Caco-2 (cell line): ENCODE measurements at places on chromosomes 3 and 15. TPM values are rescaled to one million over a fixed set of nuclear protein-coding genes. Genes with fewer than 3 reads are reported as not detected.

DNA sequence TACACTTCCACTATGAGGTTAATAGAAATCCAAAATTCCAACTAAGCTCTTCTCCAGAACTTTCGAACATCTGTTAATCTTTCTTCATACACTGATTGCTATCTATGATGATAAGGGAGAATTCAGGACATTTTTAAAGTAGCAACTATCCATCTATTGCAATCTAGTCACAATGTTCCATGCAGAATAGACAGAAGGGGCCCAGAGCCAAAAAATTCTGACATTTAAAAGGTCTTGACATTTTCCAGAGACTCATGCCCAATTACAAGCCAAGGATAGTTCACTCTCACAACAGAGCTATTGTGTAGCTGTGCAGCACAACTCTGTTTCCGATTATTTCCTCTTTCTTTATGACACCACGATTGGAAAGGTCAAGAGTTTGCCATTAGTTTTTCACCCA is 999.7 kb upstream of the ALCAM start:
- H3K4me1 ChIP-seq, result no peaks in the 10 kb centered on the region
- no peak overlapping the region for H3K27ac ChIP-seq
- no peaks in the 10 kb centered on the region for H3K27me3 ChIP-seq

DNA sequence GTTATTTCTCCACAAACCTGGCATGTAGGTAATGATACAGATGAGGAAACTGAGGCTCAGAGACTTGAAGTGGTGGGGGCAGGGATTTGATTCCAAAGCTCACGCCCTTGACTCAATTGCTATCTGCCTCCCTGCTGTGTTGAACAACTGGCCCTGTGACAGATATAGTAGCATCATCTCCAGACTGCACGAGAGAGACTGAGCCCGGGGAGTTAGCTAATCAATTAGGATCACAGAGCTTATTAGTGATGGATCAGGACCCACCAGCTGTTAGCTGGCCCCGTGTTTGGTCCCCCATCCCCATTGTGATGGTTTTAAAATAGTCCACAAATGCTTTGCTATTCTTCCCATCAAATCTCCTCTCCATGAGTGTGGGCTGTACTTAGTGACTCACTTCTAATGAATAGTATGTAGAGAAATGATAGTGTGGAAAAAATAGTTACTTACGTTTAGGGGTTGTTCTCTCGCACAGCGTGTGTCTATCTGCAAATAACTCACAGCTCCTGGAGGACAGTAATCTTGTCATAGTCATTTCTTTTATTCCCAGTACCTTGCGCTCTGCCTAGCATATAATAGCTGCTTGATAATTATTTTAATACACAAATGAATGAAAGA is 74.4 kb upstream of the KLF13 start:
- H3K27me3 ChIP-seq, result no peaks in the 10 kb centered on the region
- H3K4me3 ChIP-seq, result no peak overlapping the region
- no peak overlapping the region for H3K27ac ChIP-seq
- no peaks in the 10 kb centered on the region for H3K36me3 ChIP-seq

GRCh38 chr3:32420126-32421038 is 28.7 kb downstream of the CMTM7 start:
- peak; percentile 82 for DNase-seq
- H3K36me3 ChIP-seq, result no peaks in the 10 kb centered on the region
- H3K4me3 ChIP-seq, result no peak overlapping the region
- H3K27me3 ChIP-seq, result no peaks in the 10 kb centered on the region

DNA sequence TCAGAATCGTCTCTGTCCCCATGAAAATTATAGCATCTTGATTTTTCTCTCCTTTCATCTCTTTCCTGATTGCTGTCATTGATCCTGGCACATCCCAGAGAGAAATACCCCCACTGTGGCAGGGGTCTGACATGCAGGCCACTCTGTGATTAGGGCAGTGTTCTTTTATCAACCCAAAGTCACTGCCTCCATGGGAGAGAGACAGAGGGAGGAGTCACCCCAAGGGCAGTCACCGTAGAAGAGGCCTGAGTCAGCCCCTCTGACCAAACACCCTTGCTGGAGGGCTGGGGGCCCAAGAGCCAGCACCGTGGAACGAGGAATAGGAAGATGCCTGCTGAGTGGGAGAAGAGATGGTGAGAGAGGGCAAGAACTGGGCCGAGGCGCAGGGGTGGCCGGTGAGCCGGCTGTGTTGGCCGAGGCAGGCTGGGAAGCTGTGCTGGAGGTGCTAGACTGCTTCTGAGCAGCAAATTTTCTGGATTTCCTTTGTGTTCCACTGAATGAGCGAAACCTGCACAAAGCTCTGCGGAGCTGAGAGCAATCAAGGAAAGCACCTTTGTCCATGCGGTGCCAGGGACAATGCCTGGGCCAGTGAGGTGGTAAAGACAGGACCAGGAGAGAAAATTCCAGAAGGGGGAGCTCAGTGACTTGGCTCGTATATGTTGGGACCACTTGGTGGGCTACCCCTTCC is 103.8 kb downstream of the ADCY5 start:
- no peaks in the 10 kb centered on the region for H3K27me3 ChIP-seq
- no peak overlapping the region for H3K27ac ChIP-seq
- no peaks in the 10 kb centered on the region for H3K4me1 ChIP-seq
- H3K4me3 ChIP-seq, result no peak overlapping the region

- H3K27me3 ChIP-seq, result no peaks in the 10 kb centered on the region
- no peak overlapping the region for H3K4me3 ChIP-seq
- no peaks in the 10 kb centered on the region for H3K36me3 ChIP-seq
- no peak overlapping the region for H3K27ac ChIP-seq
- H3K4me1 ChIP-seq, result no peaks in the 10 kb centered on the region
- peak; percentile 67 for DNase-seq
These were observed 49.7 kb upstream of the POMGNT2 start for GRCh38 chr3:43155464-43156121.

DNA sequence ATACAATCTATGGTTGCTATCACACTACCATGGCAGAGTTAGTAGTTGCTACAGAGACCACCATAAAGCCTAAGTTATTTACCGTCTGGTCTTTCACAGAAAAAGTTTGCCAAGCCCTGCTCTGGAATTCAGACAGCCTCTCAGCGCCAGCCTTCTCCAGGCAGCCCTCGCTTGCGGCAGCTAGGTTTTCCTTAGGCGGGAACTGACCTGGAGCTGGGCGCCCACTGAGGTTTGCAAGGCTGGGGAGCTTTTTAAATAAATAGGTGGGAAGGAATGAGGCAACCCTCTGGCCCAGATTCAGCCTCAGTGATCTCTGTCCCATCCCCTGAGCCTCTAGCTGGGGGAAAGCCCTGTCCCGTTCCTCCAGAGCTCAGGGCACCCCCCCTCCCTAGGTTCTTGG is 1.2 kb downstream of the CTSH start:
- no peaks in the 10 kb centered on the region; the same call in 1 of the 2 replicates for H3K36me3 ChIP-seq
- peak overlapping the region; percentile 82 for H3K4me3 ChIP-seq
- DNase-seq, result peak; percentile 45
- H3K27ac ChIP-seq, result peak overlapping the region; percentile 70

DNA sequence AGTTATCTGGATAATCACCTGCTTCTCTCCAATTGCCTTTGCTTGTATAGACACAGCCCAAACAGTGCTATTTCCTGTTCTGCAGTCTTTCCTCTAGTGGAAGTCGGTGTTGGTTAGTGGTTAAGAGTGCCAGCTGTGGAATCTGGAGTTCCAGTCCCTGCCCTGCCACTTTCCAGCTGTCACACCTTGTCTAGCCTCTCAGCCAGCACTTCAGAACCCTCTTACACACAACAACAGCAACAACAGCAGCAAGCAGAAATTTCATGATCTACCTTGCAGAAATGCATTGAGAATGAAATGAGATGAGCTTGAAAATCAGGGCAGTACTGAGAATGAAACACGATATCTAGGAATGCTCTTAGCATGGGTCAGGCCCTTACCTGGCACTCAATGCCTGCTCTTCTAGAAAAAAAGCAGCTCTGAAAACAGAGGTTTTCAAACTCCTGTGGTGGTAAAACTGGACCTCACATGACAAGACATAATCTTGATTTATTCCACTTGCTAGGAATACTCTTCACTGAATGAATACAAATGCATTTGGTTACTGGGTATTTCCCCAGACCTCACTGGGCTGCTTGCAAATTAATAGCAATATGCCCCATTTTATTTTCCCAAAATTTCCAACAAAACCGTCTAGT is 3.3 kb upstream of the WNT5A start:
- no peak overlapping the region for H3K4me3 ChIP-seq
- H3K27me3 ChIP-seq, result no peaks in the 10 kb centered on the region
- H3K36me3 ChIP-seq, result no peaks in the 10 kb centered on the region
- peaks cover 7% of the 10 kb centered on the region; the same call in 1 of the 2 replicates for H3K4me1 ChIP-seq
- DNase-seq, result no peak

DNA sequence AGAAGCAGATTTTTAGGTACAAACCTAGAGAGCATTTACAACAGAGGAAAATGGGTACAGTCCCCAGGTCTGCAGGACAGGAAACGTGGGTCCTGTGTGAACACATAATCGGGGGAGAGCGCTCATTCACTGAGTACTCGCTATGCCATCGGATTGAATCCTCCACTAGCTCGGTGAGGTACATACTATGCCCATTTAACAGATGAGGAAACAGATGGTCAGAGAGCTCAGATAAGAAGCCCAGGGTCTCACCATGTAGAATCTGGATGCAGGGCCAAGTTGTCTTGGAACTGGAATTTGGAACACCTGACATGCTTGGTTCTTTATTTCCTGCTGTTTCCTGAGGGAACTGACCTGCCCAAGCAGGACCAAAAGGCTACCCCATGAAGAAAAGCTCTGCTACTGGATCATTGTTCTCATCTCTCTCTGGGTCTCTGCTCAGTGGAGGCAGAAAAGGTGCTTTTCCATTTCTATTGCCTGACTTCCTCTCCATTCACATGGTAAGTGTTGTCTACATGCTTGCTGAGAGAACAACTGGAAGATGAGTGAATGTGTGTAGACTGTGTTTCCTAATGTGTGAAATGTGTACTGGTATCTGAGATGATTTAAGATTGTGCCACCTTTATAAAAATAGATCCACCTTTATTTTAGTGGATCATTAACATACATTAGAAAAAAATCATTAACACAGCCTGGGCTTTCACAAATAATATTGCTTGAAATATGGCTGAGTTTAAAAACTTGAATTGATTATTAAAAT is 89.1 kb downstream of the TGFBR2 start:
- no peak for DNase-seq
- H3K27ac ChIP-seq, result no peak overlapping the region
- H3K4me1 ChIP-seq, result peaks cover 17% of the 10 kb centered on the region
- H3K4me3 ChIP-seq, result no peak overlapping the region
- H3K27me3 ChIP-seq, result no peaks in the 10 kb centered on the region

- no peak overlapping the region for H3K27ac ChIP-seq
- H3K36me3 ChIP-seq, result no peaks in the 10 kb centered on the region; the same call in 1 of the 2 replicates
- no peaks in the 10 kb centered on the region for H3K4me1 ChIP-seq
- DNase-seq, result no peak
- no peaks in the 10 kb centered on the region for H3K27me3 ChIP-seq
- no peak overlapping the region for H3K4me3 ChIP-seq
These were observed 730 bp downstream of the FETUB start for GRCh38 chr3:186640929-186641328.

- H3K4me3 ChIP-seq, result no peak overlapping the region
- H3K36me3 ChIP-seq, result no peaks in the 10 kb centered on the region
- H3K4me1 ChIP-seq, result no peaks in the 10 kb centered on the region
- DNase-seq, result no peak
- H3K27me3 ChIP-seq, result no peaks in the 10 kb centered on the region
- H3K27ac ChIP-seq, result no peak overlapping the region
These were observed 227.6 kb downstream of the MBNL1 start for GRCh38 chr3:152496286-152496685.

GRCh38 chr15:38564557-38565286 is at the start of gene RASGRP1:
TSS of gene RASGRP1 (minus strand) at chr15:38564814. CDS start at chr15:38564628, 186 bp downstream.
- no peak within 1 kb of the TSS for H3K27ac ChIP-seq
- no peaks in the 10 kb centered on the region for H3K27me3 ChIP-seq
- H3K4me3 ChIP-seq, result peak within 1 kb of the TSS; percentile 75
- peak; percentile 61 for DNase-seq

GRCh38 chr3:18585004-18585968 is 160.1 kb upstream of the SATB1 start:
- no peaks in the 10 kb centered on the region for H3K4me1 ChIP-seq
- DNase-seq, result no peak
- H3K4me3 ChIP-seq, result no peak overlapping the region
- H3K36me3 ChIP-seq, result no peaks in the 10 kb centered on the region
- H3K27me3 ChIP-seq, result no peaks in the 10 kb centered on the region
- no peak overlapping the region for H3K27ac ChIP-seq

DNA sequence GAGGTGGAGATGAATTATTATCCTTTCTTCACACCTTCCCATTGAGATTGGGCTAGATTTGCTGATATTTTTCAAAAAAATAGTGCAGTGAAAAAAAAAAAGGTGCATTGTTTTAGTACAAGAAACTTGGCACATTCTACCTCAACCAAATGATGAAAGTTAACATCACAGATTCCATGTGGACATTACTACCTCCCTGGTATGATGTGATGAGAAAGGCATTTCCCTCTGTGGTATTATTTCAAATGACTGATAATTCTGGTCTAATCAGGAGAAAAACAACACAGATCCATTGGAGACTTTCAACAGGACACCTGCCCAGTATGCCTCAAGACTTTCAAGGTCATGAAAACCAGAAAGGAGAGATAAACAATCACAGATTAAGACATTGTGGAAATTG is 313.4 kb downstream of the BCHE start:
- no peaks in the 10 kb centered on the region for H3K36me3 ChIP-seq
- H3K4me3 ChIP-seq, result no peak overlapping the region
- H3K27me3 ChIP-seq, result no peaks in the 10 kb centered on the region
- no peaks in the 10 kb centered on the region for H3K4me1 ChIP-seq

GRCh38 chr3:71232895-71233294 is 350.6 kb downstream of the FOXP1 start:
- no peaks in the 10 kb centered on the region for H3K36me3 ChIP-seq
- H3K27ac ChIP-seq, result no peak overlapping the region
- H3K27me3 ChIP-seq, result no peaks in the 10 kb centered on the region
- no peak for DNase-seq
- H3K4me1 ChIP-seq, result peaks cover 5% of the 10 kb centered on the region; the same call in 1 of the 2 replicates

NANOGP8 gene
- total RNA-seq, result not detected in 2 replicates

ZPLD1 gene
- not detected in 2 replicates for total RNA-seq

PGBD4 gene
- 1.5 and 1.7 TPM in 2 replicates for total RNA-seq

GRAMD2A gene
- 1.2 and 2.0 TPM in 2 replicates for total RNA-seq

CKMT1A gene
- 1.5 and 3.0 TPM in 2 replicates for total RNA-seq

ZNF502 gene
- total RNA-seq, result 2.0 TPM in 2 replicates
